C1 segment of cervical spinal cord (tissue), 14 donors: ENCODE measurements at places on chromosomes 3 and 15.

- DNase-seq = no peak
Observed at GRCh38 chr3:45640091-45640507, 45.5 kb downstream of the LIMD1 start.

GRCh38 chr3:195755391-195755790 is 34.6 kb downstream of the MUC20 start:
- no peak for DNase-seq

DNA sequence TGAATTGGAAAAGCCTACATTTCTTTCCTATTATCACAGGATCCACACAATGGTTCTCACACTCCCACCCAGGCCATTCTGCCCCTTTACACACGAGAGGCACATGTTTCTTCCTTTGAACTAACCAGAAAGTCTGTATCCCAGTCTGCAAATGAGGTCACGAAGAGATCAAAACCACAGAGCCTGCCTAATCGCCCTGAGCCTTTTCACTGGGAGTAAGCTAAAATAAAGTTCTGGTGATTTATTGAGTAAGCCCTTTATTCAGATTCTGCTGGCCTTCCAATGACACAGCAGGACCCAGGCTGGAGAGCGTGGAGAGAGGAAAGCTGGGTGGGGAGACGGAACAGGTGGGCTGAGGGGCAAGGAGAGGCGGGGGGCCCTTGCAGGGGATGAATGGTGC is 78.7 kb downstream of the ATP1B3 start:
- DNase-seq = no peak

DNA sequence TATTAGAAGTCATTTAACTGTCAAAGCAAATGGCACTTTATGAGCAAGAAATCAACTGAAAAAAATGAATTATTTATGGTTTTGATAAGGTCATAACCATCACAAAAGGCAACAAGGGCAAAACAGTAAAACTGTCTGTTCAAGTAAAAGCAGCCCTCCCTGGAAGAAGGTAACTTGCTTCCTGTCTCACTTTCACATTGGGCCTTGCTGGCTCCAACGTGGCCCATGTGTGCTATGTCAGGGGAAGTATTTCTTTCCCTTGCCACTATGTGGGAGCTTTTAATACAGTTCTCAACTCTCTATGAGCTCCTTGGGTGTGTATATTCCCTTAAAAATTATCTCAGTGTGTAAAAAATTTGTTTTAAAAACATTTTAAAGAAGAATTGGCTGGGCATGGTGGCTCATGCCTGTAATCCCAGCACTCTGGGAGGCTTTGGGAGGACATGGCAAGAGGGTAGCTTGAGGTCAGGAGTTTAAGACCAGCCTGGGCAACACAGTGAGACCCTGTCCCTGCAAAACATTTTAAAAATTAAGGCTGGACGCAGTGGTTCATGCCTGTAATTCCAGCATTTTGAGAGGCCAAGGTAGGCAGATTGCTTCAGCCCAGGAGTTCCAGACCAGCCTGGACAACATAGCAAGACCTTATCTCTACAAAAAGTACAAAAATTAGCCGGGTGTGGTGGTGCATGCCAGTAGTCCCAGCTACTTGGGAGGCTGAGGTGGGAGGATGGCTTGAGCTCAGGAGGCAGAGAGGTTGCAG is 45.2 kb upstream of the TJP1 start:
- DNase-seq = no peak

DNA sequence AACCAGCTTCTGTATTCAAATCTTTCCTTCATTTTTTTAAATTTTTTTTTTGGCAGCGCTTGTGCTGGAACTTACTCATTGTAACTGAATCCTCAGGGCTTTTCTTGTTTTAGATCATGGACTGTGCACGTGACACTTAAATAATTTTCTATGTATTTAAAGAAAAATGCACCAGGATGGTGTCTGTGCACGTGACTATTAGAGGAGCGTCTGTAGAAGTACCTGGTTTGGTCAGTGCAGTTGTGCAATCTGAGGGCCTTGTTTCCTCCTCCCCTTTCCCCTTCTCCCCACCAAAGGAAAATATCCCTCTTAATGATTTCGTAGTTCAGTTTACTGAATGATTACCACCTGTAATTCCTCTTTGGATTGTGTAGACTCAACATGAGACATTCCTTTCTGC is 31.3 kb downstream of the EDEM1 start:
- DNase-seq = no peak

- no peak for DNase-seq
Observed at GRCh38 chr3:128348075-128348474, 118.6 kb downstream of the DNAJB8 start.

- no peak for DNase-seq
Observed at GRCh38 chr3:188673646-188674186, 498.1 kb upstream of the TPRG1 start.

- no peak for DNase-seq
Observed at GRCh38 chr15:42110367-42110766, 16.0 kb upstream of the PLA2G4D start.

- no peak for DNase-seq
Observed at GRCh38 chr3:134035836-134036235, 6.1 kb upstream of the SLCO2A1 start.
